NT2/D1 (cell line): ENCODE measurements at places on chromosomes 7 and 10.
A peak's percentile ranks its signal among the peaks of the same experiment; 100 is the strongest.

DNA sequence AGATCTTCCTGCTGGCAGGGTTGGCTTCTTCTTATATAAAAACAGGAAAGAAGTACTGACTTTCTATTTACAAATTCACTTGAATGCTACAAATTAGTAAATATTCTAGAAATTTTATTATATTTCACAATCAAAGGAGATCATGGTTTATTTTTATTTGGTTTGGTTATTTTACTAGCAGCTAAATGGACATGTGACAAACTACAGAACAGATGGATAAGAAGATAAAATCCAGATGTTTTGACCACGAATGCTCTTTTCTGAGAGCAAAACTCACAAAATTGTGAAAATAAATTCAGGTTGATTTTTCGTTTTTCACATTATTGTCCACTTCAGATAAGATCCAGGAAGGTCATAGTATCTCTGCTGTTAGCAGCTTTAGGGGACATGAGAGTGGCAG, 55.4 kb downstream of the CACNA2D1 start:
- DNase-seq, result no peak

DNA sequence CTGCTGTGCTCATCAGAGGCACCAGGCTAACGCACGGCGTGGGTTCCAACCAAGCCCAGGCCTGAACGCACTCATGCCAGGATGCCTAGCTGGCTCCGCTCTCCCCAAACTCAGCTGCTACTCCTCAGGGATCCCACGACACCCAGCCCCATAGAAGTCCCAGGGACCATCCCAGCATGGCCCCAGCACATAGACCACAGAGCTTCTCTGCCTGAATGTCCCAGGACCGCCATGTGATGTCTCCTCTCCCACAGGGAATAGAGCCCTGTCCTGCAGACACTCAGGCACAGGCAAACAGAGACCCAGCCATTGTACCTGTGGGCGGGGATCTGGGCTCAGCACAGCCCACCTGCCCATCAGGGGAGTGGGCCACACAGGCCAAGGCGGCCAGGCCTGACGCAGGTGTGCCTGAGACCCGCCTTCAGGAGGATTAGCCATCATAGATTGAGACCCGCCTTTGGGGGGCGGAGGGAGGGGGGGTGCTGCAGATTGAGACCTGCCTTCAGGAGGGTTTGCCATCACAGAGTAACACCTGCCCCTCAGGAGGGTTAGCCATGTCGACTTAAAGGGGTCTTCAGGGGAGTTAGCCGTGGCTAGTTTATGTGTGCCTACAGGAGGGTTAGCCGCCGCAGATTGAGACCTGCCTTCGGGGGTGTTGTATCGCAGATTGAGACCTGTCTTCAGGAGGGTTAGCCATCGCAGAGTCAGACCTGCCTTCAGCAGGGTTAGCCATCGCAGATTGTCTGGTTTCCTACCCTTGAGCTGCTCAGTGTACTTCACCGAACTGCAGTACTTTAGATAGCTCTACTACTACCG, 29.0 kb downstream of the RASGEF1A start:
- no peak for DNase-seq

- no peak for DNase-seq
These were observed 103.4 kb downstream of the SRPK2 start for GRCh38 chr7:105285118-105285874.

GRCh38 chr10:20274571-20274970, 458.3 kb downstream of the PLXDC2 start:
- no peak for DNase-seq

- no peak for DNase-seq
These were observed 5.9 kb upstream of the LGI1 start for GRCh38 chr10:93751832-93752231.

DNA sequence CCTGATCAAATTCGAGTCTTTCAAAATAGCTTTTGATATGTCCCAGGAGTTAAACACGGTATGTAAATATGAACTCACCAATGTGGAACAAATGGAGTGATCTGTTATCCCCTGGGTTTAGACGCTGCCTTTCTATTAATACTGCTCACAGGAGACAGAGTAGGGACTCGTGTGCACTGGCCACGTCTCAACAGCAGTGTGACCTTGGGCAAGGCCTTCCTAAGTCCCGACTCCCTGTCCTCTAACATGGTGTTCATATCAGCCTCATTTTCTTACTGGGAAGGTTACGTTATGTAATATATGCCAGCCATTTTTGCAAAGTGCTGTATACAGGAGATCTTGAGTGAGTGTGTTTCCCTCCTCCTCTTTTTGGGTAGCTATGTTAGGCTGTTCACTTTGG, 1.8 kb downstream of the WDR37 start:
- no peak for DNase-seq

DNA sequence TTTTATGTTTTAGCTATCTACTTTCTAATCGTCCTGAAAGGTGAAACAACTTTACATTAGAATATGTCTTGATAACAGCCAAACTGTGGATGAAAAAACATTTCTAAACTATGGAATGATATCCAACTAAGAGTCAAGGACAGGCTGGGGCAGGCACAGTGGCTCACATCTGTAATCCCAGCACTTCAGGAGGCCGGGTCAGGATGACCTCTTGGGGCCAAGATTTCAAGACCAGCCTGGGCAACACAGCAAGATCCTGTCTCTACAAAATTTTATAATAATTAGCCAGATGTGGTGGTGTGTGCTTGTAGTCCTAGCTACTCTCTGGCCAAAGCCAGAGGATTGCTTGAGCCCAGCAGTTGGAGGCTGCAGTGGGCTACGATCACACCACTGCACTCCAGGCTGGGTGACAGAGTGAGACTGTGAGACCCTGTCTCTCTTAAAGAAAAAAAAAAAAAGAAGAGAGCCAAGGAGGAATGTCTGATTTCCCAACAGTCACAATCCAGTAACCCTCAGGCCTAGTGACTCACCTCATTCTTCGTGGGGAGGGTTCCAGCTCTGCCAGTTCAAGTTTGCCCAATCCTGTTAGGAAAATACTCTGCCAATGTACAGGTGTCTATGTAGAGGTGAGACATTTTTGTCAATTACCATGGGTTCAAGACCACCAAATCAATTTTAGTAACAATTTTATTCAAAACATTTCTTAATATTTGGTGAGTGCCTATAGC, 14.6 kb upstream of the FZD1 start:
- no peak for DNase-seq

- DNase-seq, result no peak
These were observed 3.4 kb downstream of the IGFBP1 start for GRCh38 chr7:45891462-45892402.

DNA sequence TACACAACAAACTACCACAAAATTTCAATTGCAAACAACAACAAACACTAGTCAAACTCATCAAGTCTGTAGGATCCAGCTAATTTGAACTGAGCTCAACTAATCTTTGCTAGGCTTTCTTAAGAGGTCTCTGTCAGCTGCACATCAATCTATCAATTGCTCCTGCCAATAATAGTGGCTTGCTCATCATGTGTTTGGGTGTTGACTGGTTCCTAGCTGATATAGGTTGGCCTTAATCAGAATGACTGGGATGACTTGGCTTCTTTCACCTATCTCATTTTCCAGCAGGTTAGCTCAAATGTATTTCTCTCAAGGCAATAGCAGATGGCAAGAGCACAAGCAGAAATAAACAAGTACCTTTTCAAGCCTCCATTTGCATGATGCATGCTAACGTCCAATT, 370.3 kb upstream of the NFE2L3 start:
- DNase-seq, result no peak

DNA sequence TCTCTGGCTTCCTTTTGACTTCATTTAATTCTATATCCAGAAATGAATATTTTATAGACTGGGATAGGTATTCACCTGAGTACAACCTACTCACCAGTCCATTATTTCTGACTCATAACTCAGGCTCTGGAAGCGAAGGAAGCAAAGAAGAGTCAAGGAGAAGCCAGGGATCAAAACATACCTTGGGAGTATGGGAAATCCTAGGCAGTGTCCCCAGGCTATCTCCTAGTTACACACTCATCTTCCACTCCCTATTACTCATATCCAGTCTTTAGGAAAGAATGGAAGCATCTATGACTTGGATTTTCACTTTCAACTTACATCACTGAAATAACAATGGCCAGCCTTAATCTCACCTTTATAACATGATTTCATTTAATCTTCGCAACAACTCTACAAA, 40.9 kb upstream of the ELAPOR2 start:
- no peak for DNase-seq

DNA sequence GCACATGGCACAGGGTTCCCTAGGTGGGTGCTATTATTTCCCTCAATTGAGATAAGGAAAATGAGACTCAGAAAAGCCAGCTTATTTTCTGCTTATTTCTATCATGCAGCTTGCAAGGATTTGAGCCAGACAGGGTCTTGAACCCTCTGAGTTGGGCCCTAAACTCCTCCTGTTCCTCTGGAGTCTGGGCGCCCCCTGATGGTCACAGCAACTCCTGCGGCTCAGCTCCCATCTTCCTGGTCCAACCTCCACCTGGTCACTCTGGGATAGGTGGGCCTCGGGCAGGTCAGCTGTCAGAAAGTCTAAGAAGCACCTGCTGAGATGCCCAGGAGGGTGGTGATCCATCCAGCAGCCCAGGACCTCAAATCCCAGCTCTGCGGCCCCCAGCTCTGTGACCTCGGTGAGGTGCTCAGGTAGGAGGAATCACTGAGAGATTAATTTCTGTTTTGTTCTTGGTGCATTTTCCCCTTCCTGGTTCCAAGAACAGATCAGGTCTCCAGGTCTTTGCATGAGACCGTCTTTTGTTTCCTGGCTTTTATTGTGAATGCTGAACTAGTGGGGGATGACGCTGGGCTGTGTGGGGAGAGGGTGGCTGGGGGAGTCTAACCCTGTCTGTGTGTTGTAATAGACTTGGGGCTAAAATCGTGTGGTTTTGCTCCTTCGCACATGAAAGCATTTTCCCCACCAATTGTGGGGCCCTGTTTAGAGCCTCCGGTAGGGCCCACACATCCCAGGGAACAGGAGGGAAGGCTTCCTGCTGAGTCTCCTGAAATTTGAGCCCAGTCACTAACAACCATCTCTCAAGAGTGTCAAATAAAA, 32.8 kb downstream of the TMEM130 start:
- DNase-seq, result no peak

DNA sequence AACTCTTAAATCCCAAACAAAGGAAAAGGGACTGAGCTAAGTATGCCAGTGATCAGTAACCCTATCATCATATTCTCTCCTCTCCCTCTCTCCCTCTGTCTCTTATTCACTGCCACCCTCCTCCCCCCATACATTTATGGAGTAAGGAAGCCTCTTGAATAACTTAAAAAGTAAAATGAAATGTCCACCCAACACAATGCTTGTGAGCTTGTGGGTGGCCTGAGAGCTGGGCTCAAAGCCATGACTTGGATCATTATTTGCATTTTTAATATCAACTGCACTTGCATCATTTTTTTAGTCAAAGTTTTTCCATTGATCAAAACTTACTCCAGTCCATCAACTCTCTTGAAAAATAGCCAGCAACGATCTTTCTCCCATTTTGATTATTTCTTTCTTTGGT, 46.8 kb downstream of the FAM107B start:
- no peak for DNase-seq

- no peak for DNase-seq
These were observed 116.5 kb downstream of the ANKRD61 start for GRCh38 chr7:6147627-6148026.

- DNase-seq, result no peak
These were observed 536.5 kb upstream of the TEX47 start for GRCh38 chr7:89332026-89332425.

GRCh38 chr7:68706291-68706690, 892.0 kb upstream of the AUTS2 start:
- DNase-seq, result no peak

DNA sequence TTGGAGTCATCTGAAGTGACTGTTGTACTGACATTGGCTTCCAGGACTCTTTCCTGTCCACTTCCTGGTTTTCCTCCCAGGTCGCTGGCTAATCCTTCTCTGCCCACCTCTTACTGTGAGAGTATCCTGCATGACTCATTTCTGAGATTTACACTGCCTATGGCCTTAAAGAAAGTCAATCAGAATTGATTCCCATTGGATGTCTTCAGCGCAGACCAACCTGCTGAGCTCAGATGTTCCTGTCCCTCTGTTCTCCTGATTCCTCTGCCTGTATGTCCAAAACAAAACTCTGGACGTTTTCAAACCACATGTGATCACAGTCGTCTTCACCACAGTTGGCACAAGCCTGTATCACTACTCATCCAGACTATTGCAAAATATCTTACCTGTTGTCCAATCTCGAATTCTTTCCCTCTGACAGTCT, 262.1 kb downstream of the CREB5 start:
- no peak for DNase-seq

- peak; percentile 39 for DNase-seq
These were observed 285.6 kb downstream of the HGF start for GRCh38 chr7:81484261-81484660.

DNA sequence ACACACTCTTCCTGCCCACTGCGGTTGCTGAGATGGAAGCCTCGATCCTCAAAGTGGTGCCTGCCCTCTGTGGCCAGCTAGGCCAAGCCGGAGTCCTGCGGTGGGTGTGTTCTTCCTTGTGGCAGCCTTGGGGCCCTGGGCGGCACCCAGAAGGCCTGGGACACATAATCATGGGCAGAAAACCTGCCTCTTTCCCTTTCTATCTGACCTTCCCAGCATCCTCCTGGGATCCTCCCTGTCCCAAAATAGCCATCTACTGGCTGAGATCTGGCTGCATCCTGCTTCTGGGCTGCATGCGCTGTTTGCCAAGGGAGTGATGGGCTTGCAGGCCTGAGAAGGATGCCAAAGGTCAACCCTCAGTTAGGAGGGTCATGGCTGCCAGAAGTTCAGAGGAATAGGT, 23.9 kb downstream of the COL13A1 start:
- no peak for DNase-seq

DNA sequence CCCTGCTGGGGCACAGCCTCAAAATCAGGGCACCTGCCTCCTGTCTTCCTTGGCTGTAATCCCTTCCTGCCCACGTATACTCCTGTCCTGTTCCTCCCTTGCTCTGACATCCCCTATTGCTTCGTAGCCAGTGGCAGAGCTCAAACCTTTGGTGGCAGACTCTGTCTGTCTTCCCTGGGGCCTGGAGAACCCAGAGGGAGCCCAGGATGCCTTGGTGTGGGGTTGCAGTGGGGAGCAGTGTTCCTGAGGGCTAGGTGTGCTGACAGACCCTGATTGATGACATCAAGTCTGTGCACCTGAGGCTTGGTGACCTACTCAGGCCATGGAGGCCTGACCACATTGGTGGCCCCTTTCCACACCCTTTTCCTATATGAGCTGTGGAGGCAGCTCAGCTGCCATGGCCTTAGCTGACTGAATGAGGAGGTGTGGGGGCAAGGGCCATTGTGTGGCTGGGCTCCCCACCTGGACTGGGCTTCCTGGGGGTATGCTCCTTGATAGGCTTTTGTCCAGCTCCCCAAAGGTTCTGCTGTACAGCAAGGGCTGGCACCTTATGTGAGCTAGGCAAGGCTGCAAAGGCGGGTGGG, 5.4 kb upstream of the GCK start:
- DNase-seq, result no peak

DNA sequence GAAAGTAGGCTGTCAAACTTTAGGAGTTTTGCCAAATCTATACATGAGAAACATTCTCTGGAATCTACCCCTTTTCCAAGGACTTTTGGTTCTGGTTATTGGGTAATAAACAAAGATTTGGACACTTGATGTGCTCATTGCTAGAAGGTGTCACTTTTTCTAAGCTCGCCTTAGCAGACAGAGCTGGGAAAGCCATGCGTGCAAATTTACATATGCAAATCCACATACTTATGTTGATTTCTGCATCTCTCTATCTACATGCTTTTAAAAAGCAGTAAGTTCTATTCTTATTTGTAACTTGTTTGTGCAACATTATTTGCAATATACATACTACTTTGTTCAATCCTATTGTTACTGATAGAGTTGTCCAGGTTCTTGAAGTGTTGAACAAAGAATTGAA, 22.5 kb upstream of the GIMAP6 start:
- DNase-seq, result no peak
